ENCODE measurements at places on chromosomes 11 and 22.

- DNase-seq = no peak
These were observed 554 bp upstream of the NECTIN1 start for GRCh38 chr11:119729581-119729927.

GRCh38 chr11:101470419-101470818, 113.4 kb downstream of the TRPC6 start:
- no peak for DNase-seq

DNA sequence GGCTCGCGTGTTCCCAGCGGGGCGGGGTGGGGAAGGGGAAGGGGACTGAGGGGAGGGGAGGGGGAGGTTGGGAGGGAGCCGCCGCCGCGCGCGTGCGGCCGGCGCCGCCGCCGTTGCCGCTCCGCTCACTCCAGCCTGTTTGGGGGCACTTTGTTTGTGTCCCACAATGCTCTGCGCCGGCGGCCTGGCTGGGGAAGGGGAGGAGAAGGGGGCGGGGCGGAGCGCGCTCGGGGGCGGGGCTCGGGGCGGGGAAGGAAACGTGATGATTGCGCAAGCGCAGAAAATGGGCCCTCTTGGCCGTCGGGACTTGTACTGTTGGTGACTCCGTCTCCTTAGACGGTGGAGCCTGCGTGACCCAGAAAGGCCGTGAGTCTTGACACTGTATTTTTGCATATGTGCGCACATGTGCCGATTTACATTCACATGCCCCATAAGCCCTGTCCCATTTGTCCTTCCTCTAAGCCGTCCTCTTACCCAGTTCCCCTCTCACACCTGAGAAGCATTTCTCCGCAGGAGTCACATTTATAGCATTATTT, at the start of gene ZBTB44:
ZBTB44 (minus strand) TSS at position 168 of the 536 bp plus-strand sequence. CDS start 53,044 bp downstream, outside the sequence.
- peak; percentile 89 for DNase-seq

GRCh38 chr22:36239150-36239400, 252 bp downstream of the APOL2 start:
- DNase-seq = no peak

- no peak for DNase-seq
These were observed 22.9 kb upstream of the CHRM4 start for GRCh38 chr11:46414466-46414796.

DNA sequence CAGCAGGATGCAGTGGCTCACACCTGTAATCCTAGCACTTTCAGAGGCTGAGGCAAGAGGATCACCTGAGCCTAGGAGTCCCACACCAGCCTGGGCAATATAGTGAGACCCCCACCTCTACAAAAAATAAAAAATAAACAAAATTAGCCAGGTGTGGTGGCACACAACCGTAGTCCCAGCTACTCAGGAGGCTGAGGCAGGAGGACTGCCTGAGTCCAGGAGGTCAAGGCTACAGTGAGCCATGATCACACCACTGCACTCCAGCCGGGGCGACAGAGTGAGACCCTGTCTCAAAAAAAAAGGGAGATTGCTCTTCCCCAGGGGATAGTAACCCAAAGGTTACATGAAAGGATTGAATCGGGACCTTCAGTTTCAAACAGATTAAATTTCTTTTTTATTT, 54.0 kb downstream of the AHNAK start:
- DNase-seq = no peak

DNA sequence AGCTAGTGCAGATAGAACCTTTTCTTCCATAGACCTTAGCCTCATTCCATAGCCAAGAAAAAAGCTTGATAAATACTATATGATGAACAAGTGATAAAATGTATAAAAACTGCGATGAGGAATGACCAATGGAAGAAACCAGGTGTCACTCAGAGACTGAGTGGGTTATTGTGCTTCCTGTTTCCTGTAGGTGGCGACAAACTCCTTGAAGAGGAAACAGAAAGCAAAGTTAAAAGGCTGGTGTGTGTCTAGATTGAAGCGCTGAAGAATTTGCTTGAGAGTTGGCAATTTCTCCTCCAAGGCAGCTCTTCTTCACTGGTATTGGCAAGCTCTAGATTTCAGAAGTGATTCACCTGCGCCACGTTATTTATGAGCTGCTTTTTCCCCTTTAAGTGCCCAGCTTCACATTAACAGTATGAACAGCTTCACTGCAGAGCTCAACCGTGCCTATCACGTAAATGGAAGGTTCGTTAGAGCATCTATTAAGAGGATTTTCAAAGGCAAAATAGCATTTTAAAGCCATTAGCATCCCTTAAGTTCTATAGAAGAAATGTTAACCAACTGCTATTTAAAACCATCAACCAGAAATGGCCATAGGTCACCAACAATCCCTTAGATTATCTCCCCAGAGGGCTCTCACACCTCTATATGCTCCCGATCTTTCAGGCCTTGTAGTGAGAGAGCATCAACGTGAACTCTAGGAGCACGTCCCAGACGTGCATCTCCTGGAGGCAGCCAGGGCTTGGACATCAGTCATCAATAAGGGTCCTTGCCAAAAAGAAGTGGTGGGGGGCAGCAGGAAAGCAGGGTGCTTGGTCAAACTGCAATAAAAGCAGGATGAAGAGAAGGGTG, 179.4 kb downstream of the CADM1 start:
- peak; percentile 70 for DNase-seq

DNA sequence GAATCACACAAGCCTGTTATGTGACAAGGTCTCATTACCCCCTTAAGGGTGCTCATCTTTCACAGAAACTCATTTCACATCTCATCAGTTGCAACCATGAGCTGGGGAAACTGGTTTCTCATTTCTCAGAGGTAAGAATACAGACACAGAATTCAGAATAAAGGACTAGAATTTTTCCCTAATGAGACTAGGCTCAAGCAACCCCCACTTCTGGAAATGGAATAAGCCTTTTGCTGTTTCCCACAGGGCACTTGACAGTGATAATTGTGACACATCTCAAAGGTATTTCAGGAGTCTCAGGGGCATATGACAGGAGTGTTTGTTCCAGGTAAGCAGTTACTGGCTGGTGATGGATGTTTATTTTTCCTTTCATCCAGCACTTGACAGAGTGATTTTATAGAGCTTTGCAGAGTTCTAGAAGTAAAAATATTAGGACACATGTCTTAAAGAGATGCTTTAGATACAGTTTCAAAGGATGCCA, 112.9 kb upstream of the DDI1 start:
- DNase-seq = peak; percentile 34

- DNase-seq = no peak
These were observed 11.9 kb downstream of the CLPB start for GRCh38 chr11:72422414-72422813.

DNA sequence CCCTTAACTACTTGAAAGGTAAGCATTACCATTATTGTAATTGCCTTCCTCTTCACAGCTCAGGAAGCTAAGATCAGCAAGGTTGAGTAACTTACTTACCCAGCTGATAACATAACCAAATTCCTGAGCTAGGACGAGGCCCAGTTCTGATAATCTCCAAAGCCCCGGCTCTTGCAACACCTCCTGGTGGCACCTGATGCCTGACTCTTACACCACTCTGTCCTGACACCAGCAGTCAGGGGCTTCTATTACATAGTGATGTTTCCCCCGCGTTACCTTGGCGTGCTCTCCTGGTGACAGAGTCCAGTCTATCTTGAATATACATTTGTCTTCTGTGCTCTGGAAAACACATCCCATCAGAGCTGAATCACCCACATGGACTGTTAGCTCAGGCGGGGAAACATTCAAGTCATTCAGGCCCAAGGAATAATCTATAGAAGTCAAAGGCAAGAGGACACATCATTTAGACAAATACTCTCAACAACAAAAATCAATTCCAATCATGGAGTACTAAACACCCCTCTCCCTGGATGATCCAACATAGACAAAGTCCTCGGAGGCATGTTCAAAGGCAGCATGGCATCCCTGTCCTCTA, 12.6 kb downstream of the JAML start:
- DNase-seq = no peak

- DNase-seq = no peak
These were observed 8.2 kb upstream of the HSPA8 start for GRCh38 chr11:123069908-123070821.

DNA sequence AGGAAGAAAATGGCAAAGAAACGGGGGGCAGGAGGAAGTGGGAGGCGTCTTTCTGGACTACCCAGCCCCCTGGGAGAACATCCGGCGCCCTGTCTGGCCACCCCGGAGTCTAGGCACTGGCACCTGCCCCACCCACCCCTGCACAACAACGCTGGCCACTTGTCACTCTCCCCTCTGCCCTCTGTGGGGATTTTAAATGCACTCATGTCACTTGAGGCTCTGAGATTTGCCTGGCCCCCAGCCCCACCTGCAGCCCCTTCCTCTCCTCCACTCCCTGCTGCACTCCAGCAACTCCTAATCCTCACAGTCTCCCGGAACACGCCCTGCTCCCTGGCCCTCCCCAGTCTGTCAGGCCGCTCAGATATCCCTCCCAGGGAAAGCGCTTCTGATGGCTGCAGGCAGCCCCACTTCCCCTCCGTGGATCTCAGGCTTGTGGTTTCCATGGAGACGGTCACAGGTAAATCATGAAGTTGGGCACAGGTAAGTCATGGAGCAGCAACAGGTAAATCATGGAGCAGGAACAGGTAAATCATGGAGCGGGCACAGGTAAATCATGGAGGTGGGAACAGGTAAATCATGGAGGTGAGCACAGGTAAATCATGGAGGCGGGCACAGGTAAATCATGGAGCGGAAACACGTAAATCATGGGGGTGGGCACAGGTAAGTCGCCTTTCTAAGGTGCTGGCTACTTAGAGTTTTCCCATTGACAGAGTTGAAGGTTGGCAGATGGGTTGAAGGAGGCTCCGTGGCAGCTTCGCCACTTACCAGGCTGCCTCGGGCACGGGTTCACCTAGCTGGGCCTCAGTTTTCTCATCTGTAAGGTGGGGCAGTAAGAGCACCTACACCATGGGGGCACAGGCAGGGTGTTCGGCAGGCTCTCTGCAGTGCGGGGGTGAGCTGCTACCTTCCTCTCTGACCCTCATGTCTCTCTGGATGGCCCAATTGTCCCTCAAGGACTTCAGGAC, 79.0 kb upstream of the SHISAL1 start:
- DNase-seq = no peak

- no peak for DNase-seq
These were observed 44.5 kb downstream of the PARVB start for GRCh38 chr22:44068422-44069191.

GRCh38 chr11:28447226-28447625, 339.0 kb downstream of the METTL15 start:
- peak; percentile 86 for DNase-seq
